Activated T-helper 1 cell treated with anti-CD3 and anti-CD28 coated beads, Interleukin-2, amount 50 U/mL, for 16 hours (primary cell): ENCODE measurements at places on chromosomes 6 and 20.

DNA sequence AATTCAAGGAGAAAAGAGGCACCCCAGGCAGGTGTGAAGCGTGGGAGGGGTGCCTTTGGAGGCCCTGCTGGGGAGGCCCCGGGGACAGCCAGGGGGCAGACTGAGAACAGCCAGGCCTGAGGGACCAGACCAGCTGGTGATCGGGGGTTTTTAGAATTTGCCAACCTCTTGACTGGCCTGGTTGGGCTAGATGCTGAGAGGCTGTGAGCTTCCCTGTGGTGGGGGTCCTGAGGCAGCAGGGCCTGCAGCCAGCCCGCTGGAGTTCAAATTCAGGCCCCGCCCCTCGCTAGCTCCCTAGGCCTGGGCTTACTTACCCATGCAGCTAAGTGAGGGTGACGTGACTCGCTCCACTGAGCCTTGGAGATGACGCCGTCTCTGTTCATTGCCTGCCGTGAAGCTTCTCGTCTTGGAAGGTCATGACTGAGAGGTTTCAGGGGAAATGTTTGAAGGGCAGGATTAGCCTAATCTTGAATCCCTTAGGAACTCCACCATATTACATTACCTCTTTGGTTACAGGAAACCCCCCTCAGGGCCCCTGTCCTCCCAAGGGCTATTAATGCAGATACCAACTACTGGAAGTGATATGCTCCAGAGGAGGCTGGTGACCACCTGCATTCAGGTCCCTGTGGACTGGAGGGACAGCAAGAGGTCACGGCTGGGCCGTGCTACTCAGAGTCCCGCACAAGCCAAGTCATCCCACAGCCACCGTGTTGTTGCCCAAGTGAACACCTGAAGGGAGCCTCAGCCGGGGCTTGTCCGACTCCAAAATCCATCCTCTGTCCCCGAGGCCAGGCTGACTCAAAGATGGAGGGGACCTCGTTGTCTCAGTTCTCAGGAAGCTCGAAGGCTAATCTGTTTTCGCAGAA, 73.9 kb upstream of the DUSP22 start:
- DNase-seq = no peak

DNA sequence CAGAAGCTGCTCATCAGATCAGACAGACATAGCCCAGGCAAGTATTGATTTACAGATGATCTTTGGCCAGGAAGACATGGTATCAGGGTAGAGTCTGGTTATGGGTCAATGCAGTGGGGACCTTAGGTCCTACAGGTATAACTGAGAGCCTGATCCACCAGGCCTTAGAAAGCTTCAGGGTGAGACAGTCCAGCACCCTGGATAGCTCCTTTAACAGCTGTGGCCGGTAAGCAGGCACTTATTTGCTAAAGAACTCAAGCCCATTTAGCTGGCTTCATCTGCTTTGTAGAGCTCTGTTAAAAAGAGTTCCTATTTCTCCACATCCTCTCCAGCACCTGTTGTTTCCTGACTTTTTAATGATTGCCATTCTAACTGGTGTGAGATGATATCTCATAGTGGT, 39.6 kb downstream of the ESR1 start:
- DNase-seq = no peak

DNA sequence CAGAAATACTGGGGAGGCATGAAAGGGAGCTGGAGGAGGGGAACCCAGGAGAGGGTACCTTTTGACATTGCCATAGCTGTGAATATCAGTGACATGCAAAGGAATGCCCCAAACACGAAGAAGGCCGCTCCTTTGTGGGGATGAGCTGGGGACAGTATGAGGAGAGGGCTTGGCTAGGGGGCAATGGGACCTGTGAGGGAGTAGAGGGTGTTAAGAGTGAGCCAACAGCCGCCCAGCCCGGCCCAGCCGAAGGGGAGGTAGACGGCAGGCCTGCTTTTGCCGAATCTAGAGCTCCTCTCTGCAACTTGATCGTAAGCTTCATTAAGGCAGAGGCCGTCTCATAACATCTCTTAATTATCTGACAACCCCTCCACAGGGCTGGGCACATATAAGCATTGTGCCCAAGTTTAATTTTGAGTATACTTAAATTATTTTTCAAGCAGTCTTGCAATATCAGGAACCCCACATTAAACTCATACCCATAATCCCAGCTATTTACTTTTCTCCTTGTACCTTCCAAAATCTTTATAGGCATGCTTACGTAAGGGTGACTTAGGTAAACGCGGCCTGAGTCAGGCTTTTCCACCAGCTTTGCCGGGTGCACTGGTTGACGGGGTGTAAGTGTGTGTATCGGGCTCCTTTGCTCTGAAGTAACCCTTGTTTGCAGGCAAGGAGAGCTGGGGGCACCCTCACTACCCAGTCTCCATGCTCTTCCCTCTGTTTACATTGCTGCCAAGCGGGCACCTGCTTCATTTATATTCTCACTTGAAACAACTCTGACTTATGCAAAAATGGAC, 24.9 kb upstream of the VEGFA start:
- no peak for DNase-seq

DNA sequence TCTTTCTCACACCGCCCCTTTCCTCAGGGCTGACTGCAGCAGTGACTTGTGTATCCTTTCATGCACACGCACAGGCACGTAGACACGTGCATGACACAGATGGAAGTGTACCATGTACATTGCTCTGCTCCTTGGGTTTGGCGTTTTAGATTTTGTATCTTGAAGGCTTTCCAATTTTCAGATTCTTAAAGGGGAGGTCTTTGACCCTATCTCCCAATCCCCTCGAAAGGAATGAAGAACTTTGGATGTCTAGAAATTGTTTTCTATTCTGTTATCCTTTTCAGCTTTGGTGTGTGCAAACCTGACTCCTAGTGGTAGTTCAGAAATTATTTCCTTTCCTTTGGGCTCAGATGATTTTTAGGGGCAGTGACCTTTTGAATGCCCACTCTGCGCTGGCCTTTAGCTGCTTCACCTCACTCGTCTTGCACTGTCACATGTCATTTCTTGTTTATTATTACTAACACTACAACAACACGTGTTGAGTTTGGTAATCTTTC, 63.0 kb downstream of the HIVEP1 start:
- DNase-seq = no peak

GRCh38 chr6:72720464-72720863, 98.6 kb downstream of the KCNQ5 start:
- DNase-seq = no peak

GRCh38 chr20:60054716-60055634, 96.8 kb downstream of the CDH26 start:
- DNase-seq = no peak

GRCh38 chr20:26214991-26215390, 518.3 kb upstream of the ZNF337 start:
- DNase-seq = no peak

GRCh38 chr6:165983112-165984072, 184.3 kb downstream of the TBXT start:
- no peak for DNase-seq

DNA sequence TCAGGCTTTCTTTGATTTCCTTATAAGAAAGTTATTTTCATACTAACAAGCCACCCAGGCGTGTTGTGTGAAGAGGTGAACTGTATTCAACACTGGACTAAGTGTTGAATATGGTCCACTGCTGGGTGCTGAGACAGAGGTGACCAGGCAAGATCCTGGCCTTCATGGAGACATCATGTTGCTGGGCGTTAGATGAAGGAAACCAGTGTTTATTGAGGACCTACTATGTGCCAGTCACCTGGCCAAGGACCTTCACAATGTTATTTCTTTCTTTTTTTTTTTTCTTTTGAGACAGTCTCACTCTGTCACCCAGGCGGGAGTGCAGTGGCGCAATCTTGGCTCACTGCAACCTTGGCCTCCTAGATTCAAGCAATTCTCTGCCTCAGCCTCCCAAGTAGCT, 1.9 kb upstream of the TREML1 start:
- no peak for DNase-seq

DNA sequence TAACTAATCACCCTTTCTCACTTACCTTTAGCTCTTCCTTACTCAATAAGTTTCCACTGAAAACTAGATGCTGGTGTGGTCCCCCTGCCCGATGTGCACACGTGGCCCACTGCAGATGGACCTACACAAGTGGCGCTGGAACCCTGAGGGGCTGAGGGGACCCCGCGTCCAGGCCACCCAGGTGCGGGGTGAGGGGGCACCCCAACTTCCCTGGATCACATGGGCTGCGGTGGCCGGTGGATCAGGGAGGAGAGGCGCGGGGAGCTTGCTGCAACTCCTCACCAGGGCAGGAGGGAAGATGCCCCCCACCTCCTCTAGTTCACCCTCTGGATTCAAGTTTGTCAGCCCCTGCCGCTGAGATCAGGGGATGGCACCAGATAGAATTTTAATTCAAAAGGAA, 12.5 kb upstream of the HLA-DOA start:
- no peak for DNase-seq

GRCh38 chr6:117976030-117976651, 69.1 kb downstream of the SLC35F1 start:
- DNase-seq = no peak
